EH (cell line): ENCODE measurements at places on chromosomes 2 and 18.
A peak's percentile ranks its signal among the peaks of the same experiment; 100 is the strongest.

DNA sequence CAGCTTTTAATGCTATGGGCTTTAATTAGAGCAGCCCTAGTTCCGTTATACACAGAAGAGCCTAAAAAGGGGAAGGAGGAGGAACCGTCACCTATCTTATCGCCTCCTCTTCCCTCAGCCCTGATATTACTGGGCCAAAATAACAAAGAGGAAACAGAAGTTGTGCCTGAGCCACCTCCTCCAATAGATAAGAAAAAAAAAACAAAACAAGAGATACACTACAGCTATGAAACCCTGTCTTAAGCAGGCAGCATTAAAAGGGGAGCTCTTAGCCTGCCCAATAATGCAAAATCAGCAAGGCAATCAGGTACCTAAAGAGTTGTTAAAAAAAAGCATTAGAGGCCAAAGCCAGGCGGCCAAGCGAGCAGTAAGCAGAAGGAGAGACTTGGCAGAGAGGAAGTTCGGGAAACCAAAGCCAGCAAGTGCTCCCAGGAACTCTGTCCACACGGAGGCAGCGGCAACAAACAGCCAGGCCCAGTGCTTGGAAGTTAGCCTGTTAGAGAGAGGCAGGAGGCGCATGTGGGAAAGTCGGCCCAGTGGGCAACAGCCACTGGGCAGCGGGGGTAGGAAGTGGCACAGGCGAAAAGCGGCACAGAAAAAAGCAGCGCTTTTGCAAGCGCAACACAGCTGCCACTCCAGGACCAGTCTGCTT is 41.8 kb upstream of the PDK1 start:
- DNase-seq: no peak

GRCh38 chr2:213104092-213104902 is 47.1 kb downstream of the IKZF2 start:
- peak; percentile 21 for DNase-seq

GRCh38 chr2:45700407-45701013 is 49.0 kb downstream of the PRKCE start:
- DNase-seq: no peak

DNA sequence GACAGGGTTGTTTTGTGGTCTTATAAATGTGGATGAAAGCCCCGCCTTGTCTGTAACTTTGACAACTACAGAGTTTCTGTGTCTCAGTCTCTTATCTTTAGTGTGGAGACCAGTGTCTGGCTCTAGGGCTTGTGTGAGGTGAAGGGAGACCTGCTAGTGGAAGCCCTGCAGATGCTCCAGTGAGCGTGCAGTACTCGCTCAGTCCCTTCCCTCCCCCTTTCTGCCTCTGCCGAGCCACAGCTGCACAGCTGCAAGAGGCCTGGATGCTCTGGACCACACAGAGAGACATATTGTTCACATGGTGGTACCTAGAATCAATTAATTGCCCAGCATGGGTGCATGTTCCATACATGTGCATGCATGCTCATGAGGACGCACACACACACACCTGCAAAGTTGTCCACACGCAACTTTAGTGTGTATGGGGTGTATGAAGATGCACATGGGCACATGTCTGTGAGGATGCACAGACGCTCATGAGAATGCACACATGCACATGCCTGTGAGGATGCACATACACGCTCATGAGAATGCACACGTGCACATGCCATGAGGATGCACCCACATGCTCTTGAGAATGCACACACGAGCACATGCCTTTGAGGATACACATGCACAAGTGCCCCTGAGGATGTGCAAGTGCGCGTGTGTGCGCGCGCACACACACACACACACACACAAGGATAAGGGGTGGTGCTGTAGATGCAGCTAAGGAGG is 282.1 kb upstream of the HS6ST1 start:
- no peak for DNase-seq

DNA sequence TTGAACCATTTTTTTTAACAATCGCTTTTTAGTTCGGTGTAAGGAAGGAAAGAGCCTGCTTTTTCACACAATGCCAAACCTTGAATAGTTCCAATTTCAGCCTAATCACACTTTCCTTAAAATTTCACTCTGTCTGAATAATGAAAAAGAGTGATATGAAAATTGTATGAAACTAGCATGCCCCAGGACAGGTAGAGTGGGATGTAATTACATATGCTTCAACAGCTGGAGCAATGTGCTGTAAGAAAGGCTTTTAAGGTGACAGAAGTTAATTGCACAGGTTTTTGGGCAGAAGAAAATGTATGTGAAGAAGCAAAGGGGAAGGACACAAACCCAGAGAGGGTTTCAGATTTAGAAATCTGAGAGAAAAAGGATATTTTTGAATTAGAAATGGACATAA is 184.0 kb downstream of the DSC3 start:
- DNase-seq: no peak

- no peak for DNase-seq
These were observed 228.4 kb upstream of the SP5 start for GRCh38 chr2:170486730-170487129.

DNA sequence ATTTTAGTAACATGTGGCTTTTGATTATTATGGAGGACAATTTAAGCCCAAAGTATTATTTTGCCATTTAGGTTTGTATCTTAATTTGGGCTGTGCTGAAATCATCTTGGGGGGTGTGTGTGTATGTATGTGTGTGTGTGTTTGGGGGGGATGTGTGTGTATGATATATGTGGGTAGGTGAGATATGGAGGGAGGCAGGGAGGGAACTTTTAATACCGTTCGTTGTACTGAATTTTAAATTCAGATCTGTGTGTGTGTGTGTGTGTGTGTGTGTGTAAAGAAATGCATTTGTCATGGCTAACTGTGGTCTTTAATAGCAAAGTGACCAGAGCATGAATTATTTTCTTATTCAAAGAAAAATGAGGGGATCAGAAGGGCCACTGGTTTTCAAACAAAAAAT is 113.7 kb downstream of the LTBP1 start:
- DNase-seq: no peak

- no peak for DNase-seq
These were observed 510.1 kb downstream of the TXNL1 start for GRCh38 chr18:56128153-56128791.

DNA sequence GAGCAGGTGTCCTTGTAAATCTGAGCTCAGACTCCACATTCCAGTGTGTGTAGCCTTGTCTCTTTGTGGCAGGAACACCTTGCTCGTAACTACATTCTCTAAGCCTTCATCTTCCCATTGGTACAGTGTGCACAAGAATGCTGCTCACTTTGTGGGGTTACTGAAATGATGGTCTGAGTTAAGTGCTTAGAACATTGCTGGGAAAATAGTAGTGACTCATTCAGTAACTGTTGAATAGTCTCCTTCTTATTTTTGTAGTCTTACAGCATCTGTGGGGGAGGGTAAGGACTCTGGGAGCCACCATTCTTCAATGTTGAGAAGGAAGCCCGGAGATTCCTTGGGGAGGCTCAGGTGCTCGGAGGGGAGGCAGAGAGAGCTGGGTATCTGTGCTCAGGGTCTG is 236.0 kb upstream of the HDAC4 start:
- DNase-seq: no peak

GRCh38 chr2:235553696-235554100 is 59.9 kb downstream of the AGAP1 start:
- DNase-seq: no peak

DNA sequence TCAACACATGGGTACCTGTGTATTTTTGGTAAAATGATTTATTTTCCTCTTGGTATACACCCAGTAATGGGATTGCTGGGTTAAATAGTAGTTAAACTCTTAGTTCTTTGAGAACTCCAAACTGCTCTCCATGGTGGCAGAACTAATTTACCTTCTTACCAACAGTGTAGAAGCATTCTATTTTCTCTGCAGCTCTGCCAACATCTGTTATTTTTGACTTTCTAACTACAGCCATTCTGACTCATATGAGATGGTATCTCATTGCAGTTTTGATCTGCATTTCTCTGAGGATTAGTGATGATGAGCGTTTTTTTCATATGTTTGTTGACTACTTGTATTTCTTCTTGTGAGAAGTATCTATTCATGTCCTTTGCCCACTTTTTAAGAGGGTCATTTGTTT is 180.6 kb downstream of the FSIP2 start:
- DNase-seq: no peak

- no peak for DNase-seq
These were observed 38.6 kb downstream of the SNED1 start for GRCh38 chr2:241036964-241037421.

GRCh38 chr2:169997140-169997887 is 170.1 kb downstream of the UBR3 start:
- no peak for DNase-seq

GRCh38 chr2:117618607-117619006 is 195.9 kb upstream of the DDX18 start:
- DNase-seq: no peak

- no peak for DNase-seq
These were observed 117.0 kb upstream of the EML6 start for GRCh38 chr2:54606393-54606958.

GRCh38 chr18:45571714-45572113 is 43.6 kb upstream of the SLC14A2 start:
- no peak for DNase-seq

DNA sequence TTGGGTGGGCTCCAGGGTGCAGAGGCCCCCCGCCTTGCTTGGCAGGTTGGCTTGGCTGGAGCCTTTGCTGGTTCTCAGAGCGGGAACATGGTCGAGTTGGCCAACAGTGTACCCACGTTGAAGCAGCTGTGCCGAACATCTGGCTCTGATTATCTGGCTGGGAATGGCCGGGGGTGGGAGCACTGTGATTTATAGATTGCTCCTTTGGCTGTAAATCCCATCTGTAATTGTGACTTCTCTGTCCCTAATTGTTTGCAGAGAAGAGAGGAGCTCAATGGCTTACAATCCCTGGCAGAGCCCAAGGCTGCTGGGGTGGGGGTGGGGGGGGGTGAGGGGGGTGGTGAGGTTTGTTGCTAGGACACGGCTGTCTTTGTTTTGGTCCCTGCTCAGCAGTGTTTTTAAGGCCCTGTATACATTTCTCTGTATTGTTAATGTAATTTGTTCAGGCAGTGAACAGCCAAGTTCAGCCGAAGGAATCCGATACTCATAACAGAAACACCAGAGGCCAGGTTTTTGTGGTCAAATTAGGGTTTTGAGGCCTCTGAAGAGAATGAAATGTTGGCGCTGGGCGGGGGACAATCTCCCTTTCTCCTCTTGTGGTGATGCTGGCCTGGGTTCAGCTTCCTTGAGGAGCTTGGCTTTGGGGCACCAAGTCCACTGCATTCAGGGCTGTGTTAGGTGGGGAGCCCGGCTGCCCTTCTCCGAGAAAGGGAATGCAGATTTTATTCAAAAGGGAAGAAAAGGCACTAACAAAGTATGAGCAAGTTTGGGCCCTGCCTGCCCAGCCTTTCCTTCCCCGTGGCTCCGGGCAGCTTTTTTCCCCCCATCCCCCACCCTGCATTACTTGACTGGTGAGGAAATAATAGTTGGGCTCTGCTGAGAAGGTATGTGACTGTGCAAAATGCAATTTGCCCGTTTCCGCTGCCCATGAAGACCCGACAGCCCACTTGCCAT is 82.5 kb downstream of the TCF7L1 start:
- peak; percentile 96 for DNase-seq

- no peak for DNase-seq
These were observed 423.7 kb upstream of the MMADHC start for GRCh38 chr2:150011161-150011730.

GRCh38 chr2:172011812-172012575 is 12.2 kb downstream of the METAP1D start:
- no peak for DNase-seq

GRCh38 chr2:73889206-73889605 is 3.6 kb upstream of the ACTG2 start:
- DNase-seq: no peak

- peak; percentile 74 for DNase-seq
These were observed 73.2 kb downstream of the IL1R2 start for GRCh38 chr2:102064679-102065674.
